Stimulated activated CD4-positive, alpha-beta T cell treated with anti-CD3 and anti-CD28 coated beads, Interleukin-15, amount 100 ng/mL, for 1 hour (primary cell): ENCODE measurements at places on chromosomes 5 and 9.
A peak's percentile ranks its signal among the peaks of the same experiment; 100 is the strongest.

DNA sequence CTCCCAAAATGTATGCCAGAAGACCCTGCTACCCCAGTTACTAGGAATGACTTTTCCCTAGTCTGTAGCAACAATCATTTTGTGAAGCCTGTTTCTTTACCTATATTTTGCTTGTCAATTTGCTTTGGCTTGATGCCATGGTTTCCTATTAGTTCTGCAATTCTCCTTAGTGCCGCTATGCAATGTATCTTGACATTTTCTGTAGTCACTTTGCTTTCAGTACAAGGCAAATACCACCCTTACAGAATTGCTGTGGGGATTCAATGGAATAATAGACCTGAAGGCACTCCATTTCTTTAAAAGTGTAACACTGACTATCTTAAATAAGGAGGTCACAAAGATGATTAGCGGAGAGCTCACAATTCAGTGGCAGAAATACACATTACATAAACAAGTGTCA, 291.1 kb downstream of the NR2F1-AS1 start:
- DNase-seq: no peak

GRCh38 chr5:177086654-177087397, at the start of gene FGFR4:
FGFR4 (plus strand) TSS chr5:177086915; CDS start chr5:177089603, 2,688 bp downstream.
- peak; percentile 34 for DNase-seq

DNA sequence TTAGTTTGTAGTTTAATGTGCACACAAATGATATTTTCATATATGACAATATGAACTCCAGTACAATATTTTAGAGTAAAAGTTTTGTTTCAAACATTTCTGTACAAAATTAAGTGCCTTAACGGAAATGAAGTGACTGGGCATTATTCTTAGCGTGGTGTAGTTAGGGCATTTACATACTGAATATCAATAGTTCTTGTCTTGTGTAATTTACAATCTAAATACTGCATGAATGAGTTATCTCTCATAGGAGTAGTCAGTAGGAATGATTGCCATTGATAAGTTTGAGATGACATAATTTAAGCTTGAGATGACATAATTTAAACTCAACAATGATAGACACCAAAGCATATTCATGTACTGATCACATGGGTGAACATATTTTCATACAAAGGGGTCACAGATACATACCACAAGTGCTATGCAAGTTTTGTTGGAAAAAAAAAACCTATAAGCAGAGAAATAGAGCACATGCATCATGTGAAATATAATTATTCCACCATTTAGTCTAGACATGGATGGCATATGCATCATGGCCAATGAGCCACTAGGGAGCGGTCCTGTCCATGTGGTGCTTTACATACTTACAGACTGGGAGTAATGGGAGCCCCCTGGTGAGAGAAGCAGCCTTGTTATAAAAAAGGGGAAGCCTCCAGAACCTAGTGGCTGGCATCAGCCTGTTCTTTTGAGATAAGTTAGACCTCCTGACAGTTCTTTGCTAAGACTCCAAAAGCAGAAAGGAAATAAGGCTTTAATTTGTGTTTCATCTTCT, 1523.9 kb downstream of the MAT2B start:
- no peak for DNase-seq

- no peak for DNase-seq
Observed at GRCh38 chr9:2984491-2984890, 140.6 kb upstream of the PUM3 start.

DNA sequence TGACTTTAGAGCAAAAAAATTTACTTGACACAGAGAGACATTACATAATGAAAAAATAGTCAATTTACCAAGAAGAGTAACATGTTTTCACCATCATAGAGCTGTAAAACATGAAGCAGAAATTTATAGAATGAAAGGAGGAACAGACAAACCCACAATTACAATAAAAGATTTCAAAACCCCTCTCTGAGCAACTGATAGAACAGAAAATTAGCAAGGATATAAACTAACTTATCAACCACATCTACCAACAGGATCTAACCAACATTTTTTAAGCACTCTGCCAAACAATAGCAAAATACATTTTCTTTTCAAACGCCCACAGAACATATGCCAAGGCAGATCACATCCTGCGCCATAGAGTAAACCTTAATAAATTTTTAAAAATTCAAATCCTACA, 17.9 kb downstream of the SLCO4C1 start:
- no peak for DNase-seq

DNA sequence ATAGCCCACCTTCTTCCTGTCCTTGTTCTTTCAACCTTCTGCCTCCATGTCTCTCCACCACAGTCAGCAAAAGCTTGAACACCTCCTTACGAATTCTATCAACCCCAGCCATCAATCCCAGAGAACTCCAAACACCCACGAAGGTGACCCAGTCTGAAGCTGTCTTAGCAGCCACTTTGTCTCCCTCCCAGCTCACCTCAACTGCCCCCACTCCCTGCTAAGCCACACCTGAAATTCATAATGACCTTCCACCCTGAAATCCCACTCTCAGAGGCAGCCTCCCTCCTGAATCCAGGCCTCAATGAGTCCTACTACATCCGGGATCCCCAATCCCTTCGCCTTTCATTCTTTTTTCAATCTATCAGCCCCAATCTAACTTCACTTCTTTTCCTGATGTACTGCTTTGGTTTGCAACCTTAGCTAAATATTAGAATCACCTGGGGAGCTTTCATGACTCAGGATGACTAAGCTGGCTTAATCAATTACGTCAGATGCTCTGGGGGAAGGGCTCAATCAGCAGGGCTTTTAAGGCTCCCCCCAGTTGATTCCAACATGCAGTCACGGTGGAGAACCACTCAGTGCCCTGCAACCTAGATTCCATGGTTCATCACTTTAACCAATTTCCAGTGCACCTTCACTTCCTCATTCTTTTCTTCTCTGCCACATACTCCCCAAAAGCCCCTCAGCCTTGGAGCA, 32.2 kb downstream of the BHMT start:
- DNase-seq: no peak

GRCh38 chr5:11064763-11065450, 303.9 kb upstream of the DAP start:
- DNase-seq: no peak

- no peak for DNase-seq
Observed at GRCh38 chr5:96963267-96963666, 27.4 kb downstream of the LNPEP start.

- DNase-seq: no peak
Observed at GRCh38 chr9:99863955-99864354, 42.3 kb downstream of the NR4A3 start.

DNA sequence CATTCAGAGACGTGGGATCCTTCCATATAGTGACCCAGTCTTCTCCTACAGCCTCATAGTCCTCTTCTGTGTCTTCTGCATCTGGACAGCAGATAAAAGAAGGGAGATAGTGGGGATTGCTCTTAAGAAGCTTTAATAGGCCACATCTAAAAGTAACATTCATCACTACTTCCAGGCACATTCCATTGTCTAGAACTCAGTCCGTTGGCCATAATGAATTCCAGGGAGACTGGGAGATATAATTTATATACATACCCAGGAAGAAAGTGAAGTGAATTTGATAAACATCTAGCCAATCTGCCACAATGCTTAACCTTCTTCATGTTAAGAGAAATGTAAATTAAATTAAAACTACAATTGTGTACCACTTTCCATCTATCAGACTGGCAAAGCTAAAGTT, 22.5 kb upstream of the GLIPR2 start:
- DNase-seq: no peak

DNA sequence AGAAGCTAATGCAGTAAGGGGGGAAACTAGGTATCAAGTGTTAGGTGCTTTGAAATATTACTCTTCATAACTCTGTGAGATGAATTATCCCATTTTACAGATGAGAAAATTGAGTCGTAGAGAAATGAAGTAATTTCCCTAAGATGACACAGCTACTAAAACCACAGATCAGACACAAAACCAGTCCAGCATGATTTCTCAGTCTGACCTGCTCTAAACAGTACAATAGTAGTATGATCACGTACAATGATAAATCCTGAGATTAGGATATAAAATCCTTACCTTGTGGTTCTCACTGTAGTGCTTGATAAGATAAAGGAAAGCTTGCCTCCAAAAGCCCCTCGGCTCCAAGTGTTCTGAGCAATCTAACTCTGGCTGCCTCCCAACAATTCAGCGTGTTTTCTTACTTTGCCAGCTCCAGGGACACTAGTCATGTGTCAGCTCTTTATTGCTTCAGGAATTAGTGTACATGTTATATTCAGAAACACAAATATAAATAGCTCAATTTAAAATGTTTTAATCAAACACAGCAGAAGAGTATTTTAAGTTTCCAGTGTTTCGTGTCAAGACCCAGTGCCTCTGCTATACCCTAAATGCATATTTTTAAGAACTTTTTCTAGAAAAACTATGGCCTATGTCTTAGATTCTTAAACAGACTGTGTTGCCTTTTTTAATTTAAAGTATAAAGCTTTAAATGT, 243.6 kb downstream of the DENND1A start:
- no peak for DNase-seq

DNA sequence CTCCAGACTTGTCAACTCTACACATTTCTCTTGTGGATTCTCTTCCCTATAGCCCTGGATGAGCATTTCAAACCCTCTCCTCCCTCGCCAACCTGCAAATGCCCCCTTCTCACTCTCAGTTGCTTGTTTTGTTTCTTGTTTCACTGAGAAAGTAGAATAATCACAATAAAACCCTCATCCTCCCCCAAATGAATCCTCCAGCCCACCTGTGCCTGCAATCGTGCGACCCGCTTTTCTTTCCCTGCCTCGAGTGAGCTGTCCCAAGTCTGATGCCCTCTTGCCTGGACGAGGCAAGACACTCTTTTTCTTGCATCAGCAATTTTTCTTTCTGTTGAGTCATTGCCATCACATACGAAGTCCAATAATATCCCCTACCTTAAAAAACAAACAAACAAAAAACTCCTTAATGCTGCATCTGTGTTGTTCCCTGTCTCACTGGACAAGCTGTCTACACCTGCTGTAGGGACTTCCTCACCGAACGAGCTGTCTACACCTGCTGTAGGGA, 3.7 kb upstream of the CACNA1B start:
- DNase-seq: no peak

- DNase-seq: no peak
Observed at GRCh38 chr9:82208741-82209450, 220.3 kb downstream of the SPATA31D1 start.

DNA sequence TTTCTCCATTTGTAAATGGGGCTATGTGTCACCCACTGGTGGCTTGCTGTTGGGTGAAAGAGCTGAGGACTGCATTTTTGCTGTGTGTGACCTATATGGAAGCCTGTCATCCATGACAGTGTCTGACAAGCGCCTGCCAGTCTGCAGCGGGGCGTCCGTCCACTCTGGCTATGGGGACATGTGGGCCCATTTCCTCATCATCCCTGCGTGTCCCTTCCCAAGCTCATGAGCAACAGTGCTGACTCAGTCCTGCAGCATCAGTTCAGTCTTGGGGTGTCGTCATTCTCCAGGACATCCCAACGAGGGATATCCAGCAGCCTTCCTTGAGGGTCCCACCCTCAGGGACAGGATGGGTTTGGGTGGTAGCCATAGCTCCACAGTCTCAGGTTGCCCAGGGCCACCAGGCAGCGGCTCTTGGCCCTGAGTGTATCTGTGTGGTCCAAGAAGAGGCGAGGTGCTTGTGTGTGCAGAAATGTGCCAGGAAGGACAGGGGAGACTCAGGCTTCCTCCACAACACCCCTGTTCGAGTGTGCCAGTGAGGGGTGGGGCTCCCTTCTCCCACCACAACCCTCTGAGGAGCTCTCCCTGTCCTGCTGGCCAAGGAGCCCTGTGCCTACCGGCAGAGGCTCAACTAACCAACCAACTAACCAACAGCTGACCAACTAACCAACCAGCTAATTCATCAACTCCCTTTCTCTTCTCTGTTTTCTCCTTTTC, 2.1 kb downstream of the FGD3 start:
- no peak for DNase-seq

GRCh38 chr5:14153932-14154731, 11.0 kb downstream of the TRIO start:
- no peak for DNase-seq

GRCh38 chr9:89418882-89419640, 78.9 kb downstream of the SEMA4D start:
- peak; percentile 50 for DNase-seq

DNA sequence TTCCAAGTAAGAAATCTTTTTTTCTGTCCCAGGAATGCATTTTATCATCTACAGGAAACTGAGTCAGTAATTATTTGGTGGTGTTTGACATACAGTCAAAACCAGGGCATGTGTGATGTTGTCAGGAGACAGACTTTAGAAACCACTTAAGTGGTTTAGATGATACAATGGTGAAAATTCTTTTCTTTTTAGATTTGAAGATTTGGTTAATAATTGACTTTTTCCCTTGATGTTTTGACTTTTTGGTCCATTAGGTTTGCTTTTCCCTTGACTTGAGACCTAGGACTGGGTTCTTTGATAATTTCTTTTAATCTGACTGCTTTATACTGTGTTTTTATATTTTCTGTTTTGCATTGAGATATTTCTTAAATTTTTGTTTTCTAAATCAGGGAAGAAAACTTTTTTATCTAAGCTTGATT, 85.2 kb downstream of the RASGRF2 start:
- DNase-seq: no peak

GRCh38 chr9:108130905-108131304, 641.3 kb upstream of the KLF4 start:
- no peak for DNase-seq

DNA sequence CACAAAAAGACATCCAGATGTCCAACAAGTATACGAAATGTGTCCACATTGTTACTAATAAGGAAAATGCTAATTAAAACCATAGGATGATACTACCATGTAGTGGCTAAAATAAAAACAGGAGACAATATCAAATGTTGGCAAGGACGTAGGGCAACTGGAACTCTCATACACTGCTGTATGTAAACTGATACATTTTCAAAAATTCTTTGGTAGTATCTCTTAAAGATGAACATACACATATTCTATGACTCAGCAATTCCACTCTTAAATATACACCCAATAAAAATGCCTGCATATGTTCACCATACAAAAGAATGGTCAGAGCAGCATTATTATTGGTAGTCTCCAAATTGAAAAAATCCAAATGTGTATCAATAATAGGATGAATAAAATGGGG, 2.9 kb upstream of the CCDC180 start:
- no peak for DNase-seq

- no peak for DNase-seq
Observed at GRCh38 chr9:107485458-107486043, 4.0 kb downstream of the KLF4 start.

- no peak for DNase-seq
Observed at GRCh38 chr9:71747576-71747975, 20.7 kb downstream of the CEMIP2 start.

- DNase-seq: no peak
Observed at GRCh38 chr9:109027176-109027575, 13.9 kb upstream of the CTNNAL1 start.

GRCh38 chr9:13190040-13190439, 89.5 kb downstream of the MPDZ start:
- DNase-seq: no peak

- DNase-seq: no peak
Observed at GRCh38 chr5:68435611-68436010, 220.1 kb downstream of the PIK3R1 start.

DNA sequence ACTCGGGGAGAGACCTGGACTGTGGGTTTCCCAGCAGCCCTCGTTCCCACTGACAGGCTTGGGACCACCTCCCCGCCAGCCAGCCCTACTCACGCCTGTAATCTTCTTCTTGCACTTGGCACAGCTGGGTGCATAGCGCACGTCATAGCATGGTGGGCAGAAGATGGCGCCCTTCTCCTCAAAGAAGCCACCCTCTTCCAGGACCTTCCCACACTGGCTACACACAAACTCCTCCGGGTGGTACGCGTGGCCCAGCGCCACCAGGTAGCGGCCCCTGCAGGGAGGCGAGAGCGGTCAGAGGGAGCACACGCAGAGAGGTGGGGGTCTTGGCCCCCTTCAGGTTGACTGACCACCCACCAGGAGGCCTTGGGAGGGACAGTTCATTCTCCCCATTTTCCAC, 9.4 kb downstream of the PDLIM7 start:
- DNase-seq: no peak
